Endodermal cell (in vitro differentiated cells): ENCODE measurements at places on chromosomes 12 and 14. TPM values are rescaled to one million over a fixed set of nuclear protein-coding genes. Genes with fewer than 3 reads are reported as not detected.
A peak's percentile ranks its signal among the peaks of the same experiment; 100 is the strongest.

DNA sequence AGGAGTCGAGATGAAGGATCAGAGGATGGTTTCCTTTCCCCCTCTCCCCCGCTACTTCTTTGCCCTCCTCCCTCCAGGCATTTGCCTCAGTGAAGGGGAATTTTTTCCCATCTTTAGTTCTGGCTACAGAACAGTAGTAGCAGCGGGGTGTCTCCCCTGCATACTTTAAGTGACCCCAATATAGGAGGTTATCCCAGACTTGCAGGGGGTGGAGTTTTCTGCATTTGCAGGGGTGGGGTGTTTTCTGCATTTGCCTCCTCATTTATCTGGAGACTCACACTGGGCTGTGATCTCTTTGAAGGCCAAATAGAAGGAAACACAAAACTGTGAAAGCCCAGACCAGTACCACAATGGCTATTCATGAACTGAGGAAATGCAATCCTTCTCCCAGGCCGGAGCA lies 19.8 kb downstream of the PTPRB start:
- H3K4me1 ChIP-seq = no peaks in the 10 kb centered on the region
- H3K36me3 ChIP-seq = no peaks in the 10 kb centered on the region
- H3K27ac ChIP-seq = no peak overlapping the region
- peaks cover 5% of the 10 kb centered on the region for H3K27me3 ChIP-seq
- no peak overlapping the region for H3K4me3 ChIP-seq

GRCh38 chr14:25011095-25011494 lies 38.9 kb downstream of the STXBP6 start:
- no peak overlapping the region for H3K27ac ChIP-seq
- H3K4me3 ChIP-seq = no peak overlapping the region
- no peaks in the 10 kb centered on the region for H3K36me3 ChIP-seq
- peaks cover 8% of the 10 kb centered on the region for H3K4me1 ChIP-seq
- no peak for DNase-seq

- no peak for DNase-seq
- no peaks in the 10 kb centered on the region for H3K4me1 ChIP-seq
- no peak overlapping the region for H3K27ac ChIP-seq
- peaks cover 9% of the 10 kb centered on the region for H3K36me3 ChIP-seq
- no peak overlapping the region for H3K4me3 ChIP-seq
These were observed 17.4 kb downstream of the CNOT2 start for GRCh38 chr12:70260646-70261045.

DNA sequence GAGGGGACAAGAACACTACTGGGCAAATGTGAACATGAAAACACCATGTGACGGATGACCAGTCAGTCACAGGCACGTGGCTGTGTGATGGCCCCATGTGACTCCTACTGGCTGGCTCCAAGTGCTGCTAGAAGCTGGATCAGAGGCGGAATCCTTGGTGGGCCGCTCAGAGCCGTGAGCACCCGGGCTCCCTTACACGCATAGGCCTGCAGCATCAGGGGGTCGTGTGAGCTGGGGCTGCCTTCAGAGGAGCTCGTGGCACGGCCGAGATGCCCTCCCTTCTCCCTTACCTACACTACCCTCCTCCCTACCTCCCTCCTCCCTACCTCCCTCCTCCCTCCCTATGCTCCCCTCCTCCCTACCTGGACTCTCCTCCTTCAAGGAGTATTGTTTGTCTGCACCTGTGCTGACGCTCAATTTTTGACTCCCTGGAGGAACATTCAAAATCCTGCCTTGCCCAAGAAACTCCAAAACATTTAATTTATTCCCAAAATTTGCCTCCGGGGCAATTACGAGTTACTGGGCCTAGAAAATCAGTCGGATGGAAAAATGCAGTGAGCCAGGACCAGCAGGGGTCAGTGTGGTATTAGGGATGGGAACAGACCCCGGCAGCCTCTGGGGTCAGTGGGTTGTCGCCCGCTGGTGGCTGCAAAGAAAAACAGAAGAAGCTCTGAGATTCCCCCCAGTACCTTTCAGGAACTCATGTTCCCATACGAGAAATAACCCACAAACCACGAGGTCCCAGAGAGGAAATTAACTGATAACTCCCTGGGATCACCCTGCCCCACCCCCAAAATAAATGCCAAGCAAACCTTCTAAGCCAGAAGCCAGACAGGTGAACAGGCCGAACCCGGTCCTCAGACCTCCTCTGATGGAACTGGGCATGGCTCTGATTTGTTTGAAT lies 61.3 kb downstream of the C14orf132 start:
- no peaks in the 10 kb centered on the region for H3K4me1 ChIP-seq
- peak; percentile 96 for DNase-seq
- no peaks in the 10 kb centered on the region for H3K27me3 ChIP-seq
- H3K4me3 ChIP-seq = no peak overlapping the region

The GPR132 gene
- total RNA-seq = 1.9 and 3.3 TPM in 2 replicates

The NPFF gene
- total RNA-seq = not detected in 2 replicates

DNA sequence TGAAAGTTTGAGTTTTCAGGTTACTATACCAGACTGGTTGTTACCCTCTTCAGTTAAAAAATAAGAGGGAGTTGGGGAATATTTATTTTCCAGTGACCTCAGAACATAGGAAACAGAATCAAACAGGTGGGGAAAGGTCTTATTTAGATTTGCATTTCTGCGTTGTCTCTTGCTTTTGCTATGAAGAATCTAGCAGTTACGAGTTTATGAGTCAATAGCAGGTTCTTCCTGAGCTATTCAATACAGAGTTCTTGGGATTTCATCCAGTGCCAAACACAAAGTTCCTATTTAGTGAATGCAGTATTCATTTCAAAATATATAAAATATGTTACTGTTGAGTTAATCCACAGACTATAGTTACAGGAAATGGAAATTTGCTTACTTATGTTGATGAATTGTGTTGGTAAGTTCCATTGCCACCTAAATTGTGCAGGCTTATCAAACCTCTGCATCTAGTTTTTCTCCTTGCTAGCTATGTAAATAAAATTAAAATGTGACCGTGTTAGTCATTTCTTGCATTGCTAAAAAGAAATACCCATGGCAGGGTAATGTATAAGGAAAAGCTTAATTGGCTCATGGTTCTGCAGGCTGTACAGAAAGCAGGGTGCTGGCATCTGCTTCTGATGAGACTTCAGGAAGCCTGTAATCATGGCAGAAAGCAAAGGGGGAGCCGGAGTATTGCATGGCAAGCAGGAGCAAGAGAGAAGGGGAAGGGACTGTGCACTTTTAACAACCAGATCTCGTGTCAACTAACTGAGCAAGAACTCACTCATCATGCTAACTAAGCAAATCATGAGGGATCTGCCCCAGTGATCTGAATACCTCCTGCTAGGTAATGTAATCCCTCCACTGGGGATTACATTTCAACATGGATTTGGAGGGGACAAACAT lies 110.2 kb downstream of the KTN1 start:
- no peak overlapping the region for H3K27ac ChIP-seq
- peaks cover 22% of the 10 kb centered on the region for H3K36me3 ChIP-seq
- H3K4me1 ChIP-seq = no peaks in the 10 kb centered on the region
- no peak overlapping the region for H3K4me3 ChIP-seq
- no peak for DNase-seq
- H3K27me3 ChIP-seq = no peaks in the 10 kb centered on the region

DNA sequence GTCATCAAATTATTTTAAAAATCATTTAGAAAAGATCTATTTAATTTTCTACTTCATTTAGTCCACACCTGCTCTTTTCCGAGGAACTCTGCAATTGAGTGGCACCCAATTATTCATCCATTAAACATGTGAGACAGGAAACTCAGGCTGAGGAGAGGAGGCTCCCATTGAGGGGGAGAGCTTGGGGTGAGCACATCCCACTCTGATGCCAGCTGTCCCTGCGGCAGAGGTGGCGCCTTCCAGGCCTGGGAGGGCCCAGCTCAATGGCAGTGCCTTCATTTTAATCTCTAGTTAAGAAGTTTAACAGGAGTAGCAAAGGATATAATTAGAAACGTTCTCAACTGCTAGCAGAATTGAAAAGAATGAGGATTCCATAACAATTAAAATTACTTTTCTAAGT lies 92.0 kb downstream of the ITPR2 start:
- no peak for DNase-seq
- H3K4me3 ChIP-seq = no peak overlapping the region
- no peaks in the 10 kb centered on the region for H3K4me1 ChIP-seq
- H3K36me3 ChIP-seq = no peaks in the 10 kb centered on the region
- H3K27me3 ChIP-seq = no peaks in the 10 kb centered on the region
- H3K27ac ChIP-seq = no peak overlapping the region

- no peak for DNase-seq
- no peak overlapping the region for H3K4me3 ChIP-seq
- H3K27me3 ChIP-seq = no peaks in the 10 kb centered on the region
- H3K27ac ChIP-seq = no peak overlapping the region
- H3K4me1 ChIP-seq = peaks cover 3% of the 10 kb centered on the region
- H3K36me3 ChIP-seq = no peaks in the 10 kb centered on the region
These were observed 225.4 kb downstream of the KLHL28 start for GRCh38 chr14:44736326-44736725.

DNA sequence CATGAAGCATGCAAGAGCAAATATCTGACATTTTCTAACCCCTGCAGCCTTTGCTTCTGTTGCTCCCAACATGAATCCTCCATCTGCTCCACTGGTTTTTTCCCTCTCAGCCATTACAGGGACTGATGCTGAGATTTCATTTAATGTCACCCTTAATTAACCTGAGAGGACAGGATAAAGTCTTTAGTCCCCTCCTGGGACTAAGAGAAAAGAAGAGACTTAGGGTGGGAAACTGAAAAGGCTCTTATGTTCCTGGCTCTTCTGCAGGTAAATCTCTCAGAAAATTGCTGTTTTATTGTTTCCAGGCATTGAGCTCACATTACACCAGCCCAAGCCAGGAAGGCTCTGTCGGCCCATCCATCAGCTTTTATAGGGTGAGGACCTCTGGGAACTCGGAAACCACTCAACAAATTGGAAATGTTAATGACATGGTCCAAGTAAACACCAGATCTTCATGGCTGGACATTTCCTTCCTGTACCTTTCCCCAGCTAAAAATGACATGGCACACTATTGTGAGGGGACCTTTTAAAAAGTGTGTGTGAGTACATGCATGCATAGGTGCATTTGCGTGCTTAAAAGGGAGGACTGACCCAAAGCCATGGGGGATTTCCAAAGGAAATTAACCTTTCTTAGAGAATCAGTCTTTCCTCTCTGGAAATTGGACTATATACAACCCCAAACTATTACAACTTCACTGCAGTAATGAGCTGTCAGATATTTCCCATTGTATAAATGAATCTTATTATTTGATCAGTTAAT lies 408.1 kb upstream of the TMTC1 start:
- DNase-seq = no peak
- H3K36me3 ChIP-seq = no peaks in the 10 kb centered on the region
- no peaks in the 10 kb centered on the region for H3K27me3 ChIP-seq
- H3K4me3 ChIP-seq = no peak overlapping the region

The TMCC3 gene
- 2.1 to 4.5 TPM (median 4.2 TPM) in 3 replicates for total RNA-seq

DNA sequence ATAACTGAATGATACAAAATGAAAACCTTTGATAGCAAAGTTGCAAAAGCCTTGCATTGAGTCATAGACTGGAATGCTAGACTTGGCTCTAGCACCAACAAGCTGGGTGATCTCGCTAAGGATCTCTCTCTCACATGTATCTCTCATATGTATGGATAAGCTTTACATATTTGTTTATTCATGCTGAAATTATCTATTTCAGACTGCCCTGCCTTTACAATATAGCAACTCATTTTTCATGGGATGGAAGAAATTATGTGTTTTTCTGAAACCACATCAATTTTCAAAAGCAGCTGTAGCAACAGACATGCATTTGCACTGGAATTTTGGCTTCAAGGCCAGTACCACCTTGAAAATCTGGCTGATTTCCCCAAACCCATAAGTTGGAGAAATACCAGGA lies 11.4 kb downstream of the RERG start:
- H3K27ac ChIP-seq = no peak overlapping the region
- H3K27me3 ChIP-seq = no peaks in the 10 kb centered on the region
- DNase-seq = no peak
- no peaks in the 10 kb centered on the region for H3K4me1 ChIP-seq
- no peak overlapping the region for H3K4me3 ChIP-seq

DNA sequence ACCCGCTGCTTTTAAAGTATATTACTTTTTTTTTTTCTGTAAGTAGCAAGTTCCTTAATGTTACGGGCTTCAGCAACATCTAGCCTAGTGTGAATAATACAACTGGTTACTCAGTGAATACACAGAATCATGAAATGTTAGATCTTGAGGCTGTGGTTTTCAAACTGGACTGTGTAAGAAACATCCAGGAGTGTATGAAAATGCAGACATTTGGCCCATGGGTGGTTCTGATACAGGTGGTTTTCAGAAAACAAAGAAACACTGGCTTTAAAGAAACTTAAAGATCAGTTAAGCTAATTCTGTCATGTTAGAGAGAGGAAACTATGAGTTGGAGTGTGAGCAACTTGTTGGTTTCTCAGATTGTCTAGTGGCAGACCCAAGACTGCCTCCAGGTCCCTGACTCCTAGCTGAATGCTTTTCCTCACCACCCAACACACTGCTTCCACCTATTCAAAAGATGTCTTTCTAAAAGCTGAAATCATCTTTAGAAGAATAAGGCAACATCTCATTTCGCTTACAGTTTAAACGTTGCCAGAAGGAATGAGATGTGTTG lies 36.1 kb downstream of the TBC1D30 start:
- DNase-seq = no peak
- H3K27ac ChIP-seq = no peak overlapping the region
- peaks cover 5% of the 10 kb centered on the region for H3K4me1 ChIP-seq
- no peak overlapping the region for H3K4me3 ChIP-seq
- H3K36me3 ChIP-seq = no peaks in the 10 kb centered on the region

DNA sequence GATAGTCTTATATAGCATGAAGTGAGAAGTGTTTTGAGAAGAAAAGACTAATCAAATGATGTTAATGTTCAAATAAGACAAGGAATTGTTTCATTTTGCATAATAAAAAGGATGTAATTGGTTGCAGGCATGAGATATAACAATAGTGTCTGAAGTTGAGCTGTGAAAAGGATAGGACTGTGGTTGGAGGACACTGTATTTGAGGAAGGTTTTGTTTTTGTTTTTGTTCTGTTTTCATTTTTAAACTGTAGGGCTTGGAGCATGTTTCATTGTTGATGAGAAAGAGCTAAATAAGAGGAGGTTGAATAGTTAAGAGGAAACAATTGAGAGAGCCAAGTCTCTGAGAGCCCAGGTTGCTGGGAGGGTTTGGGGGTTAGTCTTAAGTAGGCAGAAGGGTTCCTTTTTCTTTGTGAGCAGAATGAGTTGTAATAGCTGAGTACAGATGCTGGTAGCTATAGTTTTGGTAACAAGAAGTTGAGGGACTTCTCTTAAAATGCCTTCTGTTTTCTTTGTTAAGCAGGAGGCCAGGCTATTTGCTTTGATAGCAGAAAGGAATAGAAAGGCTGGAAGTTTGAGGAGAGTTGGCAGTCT lies 58.4 kb downstream of the CCDC91 start:
- H3K4me3 ChIP-seq = no peak overlapping the region
- H3K4me1 ChIP-seq = no peaks in the 10 kb centered on the region

- no peaks in the 10 kb centered on the region for H3K36me3 ChIP-seq
- no peak overlapping the region for H3K27ac ChIP-seq
- H3K27me3 ChIP-seq = no peaks in the 10 kb centered on the region
- DNase-seq = peak; percentile 80
These were observed 9.4 kb upstream of the NOPCHAP1 start for GRCh38 chr12:104976703-104977102.

The LRCOL1 gene
- total RNA-seq = not detected in 2 replicates

The ARG2 gene
- 21.0 to 27.2 TPM (median 25.4 TPM) in 3 replicates for total RNA-seq
